Stromal cell of bone marrow (primary cell): ENCODE measurements at places on chromosomes 3 and 15.

DNA sequence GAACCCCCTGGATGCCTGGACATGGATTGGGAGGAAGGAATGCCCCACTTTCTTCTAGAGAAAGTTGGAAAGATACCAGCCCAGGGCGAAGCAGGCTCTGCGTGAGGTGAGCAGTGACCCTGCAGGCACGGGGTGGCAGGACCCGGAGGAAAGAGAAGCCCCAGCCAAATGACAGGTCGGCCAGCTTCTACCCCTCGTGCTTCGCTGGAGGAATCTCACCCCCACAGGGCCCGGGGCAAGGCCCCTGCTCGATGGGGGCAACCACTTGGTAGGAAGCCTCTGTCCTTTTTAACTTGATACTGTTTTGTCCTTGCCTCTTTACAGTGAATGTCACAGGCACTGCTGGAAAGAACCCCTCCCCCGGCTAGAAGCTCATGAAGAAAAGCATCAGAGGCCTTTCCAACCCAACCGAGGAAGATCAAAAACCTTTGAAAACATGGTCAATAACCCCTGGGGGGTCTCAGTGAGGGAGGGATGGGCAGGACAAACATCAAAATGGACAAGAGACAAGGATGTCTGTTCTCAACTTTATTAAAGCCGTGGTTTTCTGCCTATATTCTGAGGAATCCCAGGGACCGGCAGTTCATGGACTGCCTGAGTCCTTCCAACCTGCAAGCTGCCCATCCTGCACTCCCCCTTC, 54.4 kb downstream of the SH3BP5 start:
- no peak for DNase-seq

GRCh38 chr15:30065025-30065801, 17.5 kb upstream of the GOLGA8J start:
- DNase-seq = peak; percentile 39

GRCh38 chr15:40084650-40085049, 24.0 kb downstream of the BMF start:
- DNase-seq = no peak

GRCh38 chr15:101608201-101608600, 44.0 kb downstream of the TM2D3 start:
- no peak for DNase-seq

- no peak for DNase-seq
Observed at GRCh38 chr3:42192334-42193200, 73.4 kb downstream of the CCK start.

- no peak for DNase-seq
Observed at GRCh38 chr15:69631978-69632377, 179.4 kb downstream of the RPLP1 start.

DNA sequence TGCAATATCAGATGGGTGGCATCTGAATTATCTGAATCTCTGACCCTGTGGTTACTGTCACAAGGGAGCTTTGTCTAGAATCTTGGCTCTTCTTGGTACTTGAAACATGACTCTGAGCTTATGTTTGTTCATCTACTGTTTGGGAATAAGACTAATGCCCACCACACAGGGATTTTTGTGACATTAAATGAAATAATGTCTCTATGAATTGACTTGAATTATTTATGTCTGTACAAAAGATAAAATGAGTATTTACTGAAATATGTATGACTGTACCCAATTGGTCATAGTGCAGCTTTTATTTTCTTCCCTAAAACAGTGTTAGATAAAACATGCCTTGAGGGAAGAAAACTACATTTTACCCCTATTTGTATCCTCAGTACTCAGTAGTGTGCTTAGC, 87.9 kb upstream of the ZPLD1 start:
- DNase-seq = no peak

DNA sequence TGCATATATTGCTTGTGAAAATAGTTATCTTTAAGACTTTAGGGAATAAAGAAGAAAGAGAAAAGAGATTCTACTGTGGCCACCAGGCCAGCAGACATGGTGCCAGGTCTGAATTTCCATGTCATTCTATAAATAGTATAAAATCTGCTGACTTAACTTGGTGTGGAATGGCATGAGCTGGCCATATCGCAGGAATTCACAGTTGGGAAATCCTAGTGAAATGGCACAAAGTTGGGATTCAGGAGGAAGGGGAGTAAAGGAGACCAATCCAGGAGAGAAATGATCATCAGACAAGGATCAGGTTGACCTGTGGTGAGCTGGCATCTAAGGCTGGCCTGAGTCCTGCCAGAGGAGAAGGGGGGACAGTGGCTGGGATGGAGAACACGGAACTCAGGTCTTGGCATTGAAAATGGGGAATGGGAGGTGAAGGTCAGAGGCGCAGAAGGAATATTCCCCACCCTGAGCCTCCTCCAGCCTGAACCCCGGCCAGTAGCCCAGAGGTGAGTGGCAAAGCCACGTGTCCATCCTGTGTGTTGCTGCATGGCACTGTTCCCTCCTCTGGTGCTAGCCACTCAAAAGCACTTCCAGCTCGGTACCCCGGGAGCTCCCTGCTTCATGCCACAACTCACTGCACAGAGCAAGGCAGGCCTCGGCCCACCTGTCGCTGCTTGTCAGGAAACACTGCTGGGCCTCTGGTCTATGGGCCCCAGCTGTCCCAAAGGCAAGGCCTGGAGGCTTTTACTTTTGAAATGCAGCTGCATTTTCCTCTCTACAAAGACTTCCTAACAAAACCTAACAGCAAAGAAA, 51.4 kb downstream of the SSUH2 start:
- DNase-seq = no peak

GRCh38 chr15:96366526-96366877, 36.0 kb downstream of the NR2F2 start:
- DNase-seq = no peak

- no peak for DNase-seq
Observed at GRCh38 chr3:9105421-9105820, 142.1 kb upstream of the RAD18 start.

- DNase-seq = no peak
Observed at GRCh38 chr3:149224736-149225594, 3.3 kb upstream of the CP start.

- DNase-seq = no peak
Observed at GRCh38 chr3:121883507-121883906, 10.7 kb upstream of the SLC15A2 start.

DNA sequence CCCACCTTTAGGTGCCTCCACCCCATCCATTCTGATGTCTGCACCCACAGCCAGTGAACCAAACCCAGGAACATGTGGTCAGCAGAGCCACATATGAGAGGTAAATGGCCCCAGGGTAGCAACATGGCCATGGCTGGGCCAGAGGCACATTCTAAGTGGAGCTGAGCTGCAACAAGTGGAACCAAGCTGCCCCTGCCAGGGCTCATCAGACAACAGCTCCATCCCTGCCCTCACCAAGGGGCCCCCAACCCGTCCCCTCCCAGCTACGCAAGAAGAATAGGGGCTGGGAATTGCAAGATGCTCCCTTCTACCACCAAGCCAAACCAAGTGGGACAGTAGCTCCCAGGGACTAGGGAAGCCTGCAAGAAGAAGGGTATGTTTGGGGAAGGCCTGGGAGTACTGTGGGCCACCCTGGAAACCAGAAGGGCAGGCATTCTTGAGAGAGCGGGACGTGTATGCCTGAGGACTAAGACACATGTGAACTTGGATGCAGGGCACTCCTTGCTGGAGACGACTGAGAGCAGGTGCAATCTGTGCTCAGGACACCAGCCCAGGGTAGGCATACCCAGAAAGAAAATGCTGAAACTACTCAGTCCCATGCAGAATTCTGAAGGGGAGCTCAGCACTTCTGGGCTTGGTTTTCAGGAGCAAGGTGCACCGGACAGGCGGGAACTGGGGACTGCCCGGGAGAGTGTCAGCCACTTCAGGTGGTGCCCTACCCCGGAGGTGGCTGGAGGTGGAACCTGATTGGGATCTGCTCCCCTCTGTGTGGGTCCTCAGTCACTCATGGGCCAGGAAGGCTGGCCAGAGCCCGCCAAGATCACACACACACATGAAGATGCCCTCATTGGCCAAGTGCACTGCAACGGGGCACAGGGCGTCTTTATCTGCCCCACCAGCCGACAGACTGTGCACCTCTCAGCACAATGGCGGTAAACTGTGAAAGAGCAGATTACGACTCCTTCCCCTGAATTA, 9.5 kb downstream of the MYL3 start:
- DNase-seq = no peak

DNA sequence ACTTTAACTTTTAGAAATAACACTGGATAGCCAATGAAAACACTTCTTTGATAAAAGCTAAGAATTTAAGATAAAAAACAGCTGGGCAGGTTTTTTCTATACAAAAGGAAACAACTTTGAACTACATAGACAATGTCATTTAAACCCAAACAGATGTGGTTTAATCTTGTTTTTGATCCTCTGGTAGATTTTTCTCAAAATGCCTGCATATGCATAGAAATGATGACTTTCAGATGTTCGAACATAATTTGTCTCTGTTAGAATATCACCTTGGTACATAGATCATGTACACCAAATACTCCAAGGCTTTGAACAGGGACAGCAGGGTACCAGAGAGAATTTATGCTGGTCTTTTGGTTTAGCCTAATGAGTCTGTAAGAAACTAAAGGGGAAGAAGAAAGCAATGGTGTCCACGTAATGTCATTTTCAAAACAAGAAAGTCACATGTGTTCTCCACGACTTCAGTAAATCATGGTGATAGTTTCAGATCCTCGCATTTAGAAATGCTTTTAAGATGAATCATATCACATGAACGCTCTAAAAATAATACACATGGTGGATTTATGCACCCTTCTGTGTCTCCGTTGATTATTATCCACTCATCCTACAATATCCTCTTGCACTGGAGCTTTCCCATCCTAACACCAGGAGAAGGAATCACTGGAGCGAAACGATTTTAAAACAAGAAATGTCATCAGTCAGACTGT, 160.1 kb upstream of the PDZRN3 start:
- DNase-seq = no peak

DNA sequence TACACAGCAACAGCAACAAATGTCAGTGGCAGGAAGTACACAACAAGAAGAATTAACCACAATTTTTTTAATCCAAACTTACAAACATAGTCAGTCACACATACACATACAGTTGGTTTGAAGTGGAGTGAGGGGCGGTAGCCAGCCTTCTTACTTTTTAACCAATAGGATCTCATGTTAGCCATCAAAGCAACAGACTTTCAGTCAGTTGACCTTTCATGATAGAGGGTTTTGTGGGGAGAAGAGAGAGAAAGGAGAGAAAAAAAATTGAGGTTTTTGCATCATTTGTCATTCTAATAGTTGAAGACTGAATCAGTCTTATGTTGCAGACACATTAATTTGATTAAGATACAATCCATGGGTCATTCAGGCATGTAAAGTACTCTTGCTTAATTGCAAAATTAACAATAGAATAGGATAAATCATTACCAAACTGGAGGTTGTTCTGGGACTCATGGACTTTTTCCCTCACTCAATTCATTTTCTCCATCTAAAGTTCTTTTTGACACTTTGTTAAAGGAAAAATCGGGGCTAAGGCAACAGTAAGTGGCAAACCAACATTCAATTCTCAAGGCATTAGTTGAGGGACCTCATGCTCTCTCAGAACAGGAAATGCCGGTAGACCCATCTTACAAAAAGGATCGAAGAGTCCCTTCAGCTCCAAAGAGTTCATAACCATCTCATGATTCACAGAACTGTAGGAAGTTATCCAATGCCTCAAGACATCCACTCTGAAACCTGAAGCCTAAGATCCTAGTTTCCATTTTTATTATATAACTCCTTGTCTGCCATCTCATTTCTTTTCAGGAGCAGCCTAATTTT, 159.5 kb upstream of the LPP start:
- peak; percentile 43 for DNase-seq

DNA sequence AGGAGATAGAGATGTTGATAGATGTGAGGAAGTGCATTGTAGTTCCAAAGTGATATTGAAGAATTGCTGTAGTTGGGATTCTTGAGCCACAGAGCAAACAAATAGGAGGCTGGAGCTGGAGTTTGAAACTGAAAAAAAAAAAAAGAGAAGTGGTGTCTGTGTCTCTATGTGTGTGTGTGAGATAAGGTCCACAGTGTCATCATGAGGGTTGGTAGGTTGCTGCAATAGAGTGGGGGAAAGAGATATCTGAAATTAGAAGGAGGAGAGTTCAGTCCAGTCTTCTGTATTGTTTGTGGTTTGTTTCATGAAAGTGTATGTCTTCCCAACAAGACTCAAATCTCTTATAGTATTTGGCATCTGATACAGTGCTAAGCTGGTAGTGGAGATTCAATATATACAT, 37.3 kb upstream of the CACNA1D start:
- no peak for DNase-seq

- DNase-seq = no peak
Observed at GRCh38 chr15:100471933-100472332, 56.8 kb downstream of the CERS3 start.

- DNase-seq = peak; percentile 93
Observed at GRCh38 chr3:153599685-153600084, 437.7 kb downstream of the RAP2B start.

DNA sequence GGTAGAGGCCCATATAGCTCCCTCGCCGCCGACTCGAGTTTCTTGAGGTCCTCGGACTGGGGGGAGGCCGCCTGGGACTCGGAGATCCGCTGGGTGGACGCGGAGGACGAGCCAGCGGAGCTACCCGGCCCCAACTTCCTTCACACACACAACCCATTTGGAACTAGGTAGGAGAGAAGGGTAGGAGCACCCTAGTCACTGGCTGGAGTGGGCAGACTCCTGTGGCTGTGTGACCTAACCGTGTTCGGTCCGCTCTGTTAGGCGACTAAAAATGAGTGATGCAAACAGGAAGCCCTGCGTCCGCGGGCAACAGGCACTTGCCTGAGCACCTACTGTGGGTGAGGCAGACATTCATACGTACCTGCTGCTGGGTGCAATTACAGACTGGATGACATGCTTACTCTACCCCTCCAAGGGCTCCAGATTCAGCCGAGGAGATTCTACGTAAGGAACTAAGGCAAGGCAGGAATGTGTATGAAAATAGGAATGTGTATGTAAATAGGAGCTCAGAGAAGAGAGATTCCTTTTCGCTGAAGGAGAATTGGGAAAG, 4.6 kb upstream of the SIN3A start:
- DNase-seq = no peak

GRCh38 chr3:196629228-196629627, 10.3 kb upstream of the NRROS start:
- no peak for DNase-seq

DNA sequence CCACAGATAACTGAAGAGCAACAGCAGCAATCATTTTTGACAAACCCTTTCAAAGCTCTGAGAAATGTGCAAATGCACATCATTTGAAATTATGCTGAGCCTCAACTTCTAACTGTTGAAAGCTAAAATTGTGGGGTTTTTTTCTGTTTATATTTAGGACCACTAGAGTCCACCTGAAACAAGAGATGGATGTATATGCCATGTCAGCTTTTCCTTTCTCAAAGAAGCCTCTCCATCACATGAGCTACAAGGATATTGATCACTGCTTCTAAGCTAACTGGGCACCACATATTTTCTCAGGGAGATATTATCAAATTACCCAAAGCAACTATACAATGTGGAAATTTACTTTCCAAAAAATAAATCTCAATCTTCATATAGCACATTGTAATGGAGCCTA, 498.6 kb upstream of the ZNF385D start:
- no peak for DNase-seq

DNA sequence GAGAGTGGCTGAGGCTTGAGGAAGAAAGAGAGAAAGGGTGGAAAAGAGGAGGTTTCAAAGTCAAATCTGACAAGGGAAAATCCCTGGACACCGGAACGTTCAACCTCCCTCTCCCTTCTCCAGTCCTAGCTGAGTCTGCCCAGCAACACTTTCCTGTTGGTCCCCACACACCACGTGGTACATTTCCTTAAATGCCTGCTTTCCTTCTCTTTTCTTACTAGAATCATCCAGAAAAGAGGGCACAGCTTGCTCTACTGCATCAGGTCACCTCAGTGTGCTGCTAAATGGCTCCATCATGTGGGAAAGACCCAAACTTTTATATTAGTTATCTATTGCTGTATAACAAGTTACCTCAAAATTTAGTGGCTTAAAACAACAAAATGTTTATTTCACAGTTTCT, 181.2 kb downstream of the NECTIN3 start:
- DNase-seq = peak; percentile 65
